Stimulated activated CD8-positive, alpha-beta memory T cell treated with anti-CD3 and anti-CD28 coated beads, Interleukin-15, amount 100 ng/mL, for 24 hours (primary cell): ENCODE measurements at places on chromosomes 12 and 14.
A peak's percentile ranks its signal among the peaks of the same experiment; 100 is the strongest.

DNA sequence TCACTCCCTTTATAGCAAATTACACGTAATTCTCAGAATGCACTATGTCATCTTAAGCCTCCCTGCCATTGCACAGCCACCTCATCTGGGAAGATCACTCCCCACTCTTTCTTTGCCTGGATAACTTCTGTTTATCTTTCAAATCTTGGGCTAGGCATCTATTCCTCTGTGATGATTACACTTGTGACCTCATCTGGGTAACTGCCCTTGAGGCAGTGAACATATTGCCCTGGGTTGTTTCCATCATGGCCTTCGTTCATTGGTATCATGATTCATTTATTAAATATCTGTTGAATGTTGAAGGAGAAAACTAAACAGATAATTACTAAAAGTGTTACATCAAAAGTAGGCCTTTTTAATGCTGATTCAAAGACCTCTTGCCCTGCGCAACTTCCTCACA is 26.2 kb upstream of the PDE3A start:
- DNase-seq = no peak

GRCh38 chr12:6352193-6353173 is 10.6 kb upstream of the TNFRSF1A start:
- no peak for DNase-seq

- no peak for DNase-seq
These were observed 13.6 kb downstream of the MED13L start for GRCh38 chr12:116263844-116264243.

GRCh38 chr12:75578546-75578945 is 67.1 kb upstream of the KRR1 start:
- DNase-seq = no peak

GRCh38 chr12:29537298-29537697 is 39.8 kb upstream of the OVCH1 start:
- DNase-seq = no peak

DNA sequence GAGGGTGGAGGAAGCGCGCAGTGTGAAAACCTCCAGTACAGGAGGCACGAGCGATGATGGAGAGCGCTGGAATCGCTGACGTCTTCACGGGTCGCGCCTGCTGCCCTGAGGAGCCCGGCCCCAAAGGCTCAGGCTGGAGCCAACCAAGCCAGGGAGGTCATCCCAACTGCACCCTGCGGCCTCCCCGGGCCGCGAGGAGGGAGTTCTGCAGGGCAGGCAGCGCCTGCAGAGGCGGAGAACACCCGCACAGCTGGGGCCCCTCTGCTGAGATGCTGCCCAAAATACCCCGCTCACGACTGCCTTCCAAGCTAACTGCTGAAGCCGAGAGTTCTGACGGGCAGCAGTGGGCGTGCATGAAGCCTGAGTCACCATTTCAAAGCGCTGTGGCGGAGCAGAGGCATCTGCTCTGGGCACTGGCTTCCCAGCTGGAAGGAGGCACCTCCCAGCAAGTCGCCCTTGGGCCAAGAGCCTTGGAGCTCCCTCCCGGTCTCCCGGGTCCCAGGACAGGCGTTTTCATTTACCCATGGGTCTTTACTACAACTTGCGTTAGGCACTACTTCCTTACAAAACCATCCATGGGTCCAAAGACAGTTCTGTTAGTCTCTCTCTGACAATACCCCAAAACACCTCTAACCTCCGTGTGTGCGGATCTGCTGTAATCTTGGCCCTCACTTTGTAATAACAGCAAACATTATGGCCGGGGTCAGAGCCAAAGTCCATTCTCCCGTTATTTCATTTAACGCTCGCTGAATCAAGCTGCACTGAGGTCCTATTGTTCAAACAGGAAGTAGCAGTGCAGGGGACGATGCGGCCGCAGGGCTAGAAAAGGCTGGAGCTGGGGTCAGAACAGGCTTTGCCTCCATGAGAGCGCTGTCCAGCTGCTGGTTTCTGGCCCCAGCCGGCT is 60.1 kb upstream of the RIMBP2 start:
- peak; percentile 34 for DNase-seq

GRCh38 chr12:6426882-6427671 is 17.7 kb upstream of the CD27 start:
- DNase-seq = peak; percentile 66

DNA sequence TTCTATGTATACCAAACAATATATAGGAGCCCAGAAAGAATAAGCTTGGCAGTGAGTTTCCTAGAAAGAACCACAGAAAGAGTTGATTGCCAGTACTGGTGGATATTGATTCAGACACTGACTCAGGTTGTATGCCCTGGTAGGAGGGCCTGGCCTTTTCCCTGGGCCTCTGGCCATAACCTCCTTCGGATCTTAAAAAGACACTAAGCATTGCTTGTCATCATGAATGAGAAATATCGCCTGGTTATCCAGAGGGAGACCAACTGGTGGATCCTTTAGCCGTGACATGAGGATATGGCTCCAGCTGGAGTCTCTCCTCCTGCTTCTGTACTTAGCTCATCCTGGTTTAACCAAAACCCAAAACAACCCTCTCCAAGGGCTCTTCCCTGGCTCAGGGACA is 231.5 kb downstream of the MSRB3 start:
- no peak for DNase-seq

GRCh38 chr12:76300297-76300665 is 47.9 kb downstream of the BBS10 start:
- DNase-seq = no peak

GRCh38 chr12:44389896-44390295 is 486.2 kb downstream of the NELL2 start:
- DNase-seq = no peak

DNA sequence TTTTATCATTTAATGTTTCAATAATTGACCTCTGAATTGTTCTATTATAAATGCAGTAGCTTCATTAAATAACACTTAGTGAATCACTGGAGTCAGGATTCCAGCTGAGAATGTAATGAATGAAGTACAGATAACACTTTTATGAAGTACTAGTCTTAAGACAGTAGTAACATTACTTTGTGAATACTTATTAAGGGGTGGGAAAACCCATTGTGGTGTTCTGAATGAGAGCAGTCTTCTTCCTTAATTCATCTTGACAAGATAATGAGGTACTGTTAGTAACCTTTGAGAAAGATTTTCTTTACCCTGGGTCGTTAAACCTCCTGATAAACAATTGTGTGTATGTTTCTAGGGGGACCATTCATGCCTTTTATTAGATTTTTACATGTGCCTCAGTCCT is 12.7 kb downstream of the NUP107 start:
- no peak for DNase-seq

- DNase-seq = no peak
These were observed 38.7 kb downstream of the PPHLN1 start for GRCh38 chr12:42364692-42365091.

- DNase-seq = no peak
These were observed 82.3 kb downstream of the SYNE3 start for GRCh38 chr14:95434121-95434520.

- DNase-seq = no peak
These were observed 105.4 kb upstream of the MED13L start for GRCh38 chr12:116382686-116383530.

GRCh38 chr12:43357141-43357540 is 194.9 kb downstream of the ADAMTS20 start:
- DNase-seq = no peak

DNA sequence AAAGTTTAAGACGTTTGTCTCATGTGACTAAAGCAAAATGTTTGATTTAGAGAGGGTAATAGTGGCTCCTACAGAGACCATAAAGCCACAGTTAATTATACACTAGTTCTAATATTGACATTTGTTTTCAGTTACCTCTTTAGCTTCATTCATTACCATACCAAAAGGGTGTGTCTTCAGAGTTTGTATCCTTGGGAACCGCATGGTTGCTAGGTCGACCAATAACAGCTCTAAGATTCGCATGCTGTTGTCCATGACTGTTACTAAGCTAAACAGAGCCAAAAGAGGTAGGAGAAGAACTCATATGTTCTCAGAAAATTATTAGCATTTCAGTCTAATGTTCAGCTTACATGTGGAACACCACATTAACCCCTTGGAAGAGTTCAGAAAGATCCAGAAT is 36.2 kb upstream of the ETNK1 start:
- DNase-seq = no peak

DNA sequence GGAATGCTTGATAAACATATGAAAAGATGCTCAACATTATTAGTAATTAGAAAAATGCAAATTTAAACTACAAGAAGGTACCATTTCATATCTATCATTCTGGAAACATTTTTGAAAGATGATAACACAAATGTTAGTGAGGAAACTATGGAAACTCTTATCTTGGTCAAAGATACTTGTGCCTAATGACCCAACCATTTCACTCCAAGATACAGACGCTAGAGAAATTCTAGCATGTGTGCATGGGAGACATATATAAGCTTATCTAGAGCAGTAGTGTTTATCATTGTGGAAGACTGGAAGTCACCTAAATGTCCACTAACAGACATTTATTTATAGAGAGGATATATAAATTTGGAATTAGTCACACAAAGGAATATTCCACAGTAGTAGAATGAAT is 143.1 kb upstream of the HMGA2 start:
- no peak for DNase-seq

GRCh38 chr12:93589081-93589480 is 16.6 kb downstream of the SOCS2 start:
- DNase-seq = no peak

GRCh38 chr14:74362361-74362915 is 14.2 kb downstream of the VRTN start:
- peak; percentile 29 for DNase-seq

GRCh38 chr12:104406164-104406563 is 50.6 kb upstream of the CHST11 start:
- no peak for DNase-seq

- no peak for DNase-seq
These were observed 114.9 kb upstream of the PWP1 start for GRCh38 chr12:107570721-107571120.

- no peak for DNase-seq
These were observed 5.1 kb downstream of the TBK1 start for GRCh38 chr12:64457032-64457431.

DNA sequence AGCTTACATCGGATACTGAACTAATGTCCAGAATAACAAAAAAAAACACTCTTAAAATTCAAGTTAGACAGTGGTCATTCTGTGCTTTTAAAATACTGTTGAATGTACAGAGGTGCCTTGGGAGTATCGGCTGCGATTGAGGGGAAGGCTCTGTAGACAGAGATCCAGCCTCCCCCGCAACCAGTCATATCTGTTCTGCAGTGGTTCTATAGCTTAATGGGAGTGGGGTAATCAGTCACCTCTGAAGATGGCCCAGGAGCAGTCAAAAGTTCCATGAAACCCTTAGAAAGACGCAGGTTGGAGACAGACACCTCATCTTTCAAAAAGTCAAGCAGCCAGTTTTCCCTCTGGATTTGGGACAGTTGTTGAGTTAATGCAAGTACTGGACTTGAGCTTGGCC is 1486.6 kb upstream of the TMEM132C start:
- DNase-seq = no peak

- DNase-seq = no peak
These were observed 85.5 kb upstream of the PTPRB start for GRCh38 chr12:70722584-70723343.

DNA sequence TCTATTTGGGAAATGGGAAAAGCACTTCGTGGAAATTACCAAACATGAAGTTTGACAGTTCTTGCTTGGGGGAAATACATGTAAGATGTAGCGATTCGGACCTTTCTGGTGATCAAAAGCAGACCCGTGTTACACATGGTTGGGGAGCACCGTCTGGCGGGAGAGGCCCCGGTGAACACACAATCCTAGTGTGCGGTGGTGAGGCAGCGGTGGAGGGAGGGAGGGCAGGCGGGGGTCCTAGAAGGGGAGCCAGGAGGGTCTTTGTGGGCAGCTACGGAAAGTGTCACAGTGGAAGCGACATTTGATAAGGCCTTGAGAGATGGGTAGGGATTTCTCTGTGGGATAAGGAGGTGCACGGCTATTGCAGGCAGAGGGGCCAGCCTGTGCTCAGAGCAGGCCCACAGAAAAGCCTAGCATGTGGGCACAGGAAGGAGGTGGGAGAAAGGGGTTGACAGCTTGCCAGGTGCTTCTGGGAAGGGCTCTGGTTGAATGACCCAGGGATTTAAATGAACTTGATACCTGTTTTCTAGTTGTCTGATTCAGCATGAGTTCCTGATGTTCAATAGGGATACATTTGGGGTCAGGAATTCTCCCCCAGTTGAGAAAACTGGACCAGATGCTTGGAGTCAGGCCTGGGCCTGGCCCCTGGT is 7.2 kb downstream of the MVK start:
- no peak for DNase-seq

GRCh38 chr12:65232476-65233077 is 45.9 kb upstream of the MSRB3 start:
- no peak for DNase-seq

- no peak for DNase-seq
These were observed 208.7 kb upstream of the BCL2L14 start for GRCh38 chr12:11861864-11862600.

DNA sequence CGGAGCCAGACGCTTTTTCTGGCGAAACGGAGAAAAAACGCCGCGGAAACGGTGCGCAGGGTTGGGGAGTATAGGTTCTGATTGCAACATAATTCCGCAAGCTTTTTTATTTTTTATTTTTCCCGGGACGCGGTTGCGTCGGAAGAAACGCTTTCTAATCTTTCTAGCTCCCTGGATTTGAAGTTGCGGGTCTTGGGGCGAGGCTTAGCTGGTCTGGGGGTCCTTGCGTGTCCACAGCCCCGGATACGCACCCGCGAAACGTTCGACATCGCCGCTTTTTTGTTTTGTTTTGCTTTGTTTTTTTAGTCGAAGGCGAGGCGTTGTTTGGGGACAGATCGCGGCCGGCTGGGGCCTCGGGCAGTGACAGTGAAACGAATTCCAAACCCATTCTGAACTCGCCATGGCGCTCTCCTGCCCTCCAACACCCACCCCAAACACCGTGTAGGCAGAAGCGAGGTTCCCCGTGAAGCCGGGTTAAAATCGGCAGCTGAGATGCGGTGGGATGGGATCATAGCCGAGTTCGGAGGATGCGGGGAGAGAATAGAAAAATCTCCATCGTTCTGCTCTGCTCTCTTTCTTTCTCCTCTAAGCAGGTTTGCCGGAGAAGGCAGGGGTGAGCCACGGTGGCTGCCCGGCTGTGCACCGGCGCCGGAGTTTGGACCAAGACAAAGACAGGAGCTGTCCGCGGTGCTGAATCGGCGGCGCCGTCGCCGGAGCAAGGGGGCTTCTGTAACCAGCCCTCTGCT is 8.1 kb upstream of the LHX5 start:
- no peak for DNase-seq

- no peak for DNase-seq
These were observed 203.5 kb upstream of the G2E3 start for GRCh38 chr14:30355431-30355913.

DNA sequence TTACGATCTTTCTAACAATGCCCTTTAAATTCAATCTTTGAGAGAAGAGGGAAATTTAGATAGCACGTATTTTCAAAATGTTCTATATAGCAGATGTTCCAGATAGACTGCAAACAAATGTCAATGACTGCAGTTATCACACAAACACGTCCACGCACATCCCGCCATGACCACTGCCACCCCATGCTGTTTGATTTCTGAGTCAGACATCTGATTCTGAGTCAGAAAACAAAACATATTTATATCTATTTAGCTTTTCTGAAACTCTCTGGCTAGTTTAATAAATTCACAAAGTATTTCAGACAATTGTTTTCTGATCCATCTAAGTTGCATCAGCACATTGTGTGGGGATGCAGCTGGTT is 105.9 kb upstream of the BCAT1 start:
- DNase-seq = no peak
